ENCODE measurements at places on chromosomes 5 and 9. TPM values are rescaled to one million over a fixed set of nuclear protein-coding genes. Genes with fewer than 3 reads are reported as not detected.

- DNase-seq, result no peak
These were observed 216.9 kb upstream of the ZNF608 start for GRCh38 chr5:124963236-124963919.

DNA sequence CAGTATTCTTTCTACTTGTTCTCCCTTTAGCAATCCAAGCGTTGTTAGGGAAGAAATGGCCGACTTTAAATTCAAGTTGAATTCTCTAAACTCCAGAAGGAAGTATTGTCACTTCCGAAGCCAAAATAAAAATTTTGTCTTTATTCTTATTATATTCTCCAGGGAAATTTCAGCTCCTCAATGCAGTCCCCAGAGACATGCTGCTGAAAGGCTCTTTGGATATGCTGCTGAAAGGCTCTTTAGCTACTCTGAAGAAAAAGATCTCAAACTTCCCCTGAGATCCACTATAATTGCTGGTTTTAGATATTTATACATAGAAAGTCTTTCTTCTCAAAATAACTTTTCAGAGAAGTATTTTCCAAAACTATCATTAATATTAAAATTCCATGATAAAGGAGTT is 92.3 kb upstream of the PARP8 start:
- DNase-seq, result no peak

The NME5 gene
- 23.3 TPM for polyA plus RNA-seq

GRCh38 chr5:80246001-80246758 is 9.7 kb downstream of the SERINC5 start:
- no peak for DNase-seq

GRCh38 chr5:139082813-139083498 is 115.2 kb downstream of the SIL1 start:
- no peak for DNase-seq

Measured in right renal cortex interstitium (tissue), 3 donors.